Activated CD8-positive, alpha-beta memory T cell treated with anti-CD3 and anti-CD28 coated beads for 1 hour (primary cell): ENCODE measurements at places on chromosomes 16 and 17.

DNA sequence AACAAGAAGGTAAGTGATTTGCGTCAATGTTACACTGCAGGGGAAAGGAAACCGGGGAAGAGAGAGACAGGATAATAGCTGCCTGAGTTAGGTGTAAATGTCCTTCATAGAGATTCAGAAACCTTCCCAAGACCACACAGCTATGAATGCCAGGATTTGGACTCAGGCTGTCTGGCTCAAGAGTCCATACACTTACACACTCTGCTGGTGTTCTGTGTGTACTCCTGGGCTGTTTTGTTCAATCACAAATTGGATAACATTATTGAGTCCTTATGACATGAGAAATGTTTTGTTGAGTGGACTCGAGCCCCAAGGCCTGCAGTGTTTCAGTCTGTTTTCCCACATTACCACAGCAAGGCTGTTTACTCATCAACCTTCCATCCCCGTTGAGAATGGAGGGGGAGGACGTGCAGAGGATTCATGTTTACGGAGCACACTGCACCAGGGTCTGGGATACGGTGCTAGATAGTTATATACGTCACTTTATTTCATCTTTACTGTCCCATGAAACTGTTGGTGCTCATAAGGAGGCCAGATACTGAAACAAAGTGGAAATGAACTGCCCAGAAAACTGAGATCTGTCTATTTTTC, 450.8 kb downstream of the HAPSTR1 start:
- no peak for DNase-seq

DNA sequence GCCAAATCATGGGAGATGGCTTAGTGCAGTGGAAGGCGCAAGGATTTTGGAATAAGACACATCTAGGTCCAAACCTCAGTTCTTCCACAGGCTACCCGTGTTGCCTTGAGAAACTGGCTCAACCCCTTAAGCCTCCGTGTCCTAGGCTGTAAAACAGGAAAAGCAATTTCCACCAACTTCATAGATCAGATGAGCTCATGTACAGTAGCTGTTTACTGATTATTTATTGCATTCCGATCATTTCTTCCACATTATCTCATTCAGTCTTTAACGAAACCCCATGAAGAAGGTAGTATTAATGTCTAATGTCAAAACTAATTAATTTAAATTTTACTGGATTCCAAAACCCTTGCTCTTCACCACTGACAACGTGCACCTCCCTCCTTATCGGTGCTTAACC, 231.6 kb downstream of the GRIN2A start:
- no peak for DNase-seq

GRCh38 chr17:41413353-41413957, 10.9 kb downstream of the KRT37 start:
- DNase-seq = no peak

DNA sequence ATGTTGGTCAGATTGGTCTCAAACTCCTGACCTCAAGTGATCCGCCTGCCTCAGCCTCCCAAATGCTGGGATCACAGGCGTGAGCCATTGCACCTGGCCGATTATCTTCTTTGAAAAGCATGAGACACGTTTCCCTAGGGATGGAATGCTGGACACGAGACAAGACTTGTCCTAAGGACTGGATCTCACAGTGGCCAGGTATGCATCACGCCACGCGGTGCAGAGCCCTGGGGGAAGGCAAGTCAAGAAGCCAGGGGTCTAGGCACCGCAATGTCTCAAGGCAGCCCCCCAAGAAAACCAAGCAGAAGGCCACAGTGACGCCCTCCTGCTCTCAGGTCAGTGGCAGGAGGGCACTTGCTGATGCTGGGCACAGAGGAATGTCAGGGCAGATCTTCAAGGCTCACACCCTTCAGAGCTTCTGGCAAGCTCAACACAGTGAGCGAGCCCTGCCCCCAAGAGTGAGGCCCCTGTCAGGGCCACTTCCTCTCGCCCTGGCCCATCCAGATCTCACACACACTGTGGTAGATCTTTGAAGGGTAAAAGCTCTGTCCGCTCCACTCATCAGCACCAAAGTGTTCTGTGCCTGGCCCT, 134.7 kb downstream of the ZNF778 start:
- no peak for DNase-seq

GRCh38 chr17:75707079-75707571, 14.1 kb upstream of the ITGB4 start:
- no peak for DNase-seq

- DNase-seq = no peak
Measured at GRCh38 chr17:57463103-57463885, 207.0 kb downstream of the MSI2 start.

DNA sequence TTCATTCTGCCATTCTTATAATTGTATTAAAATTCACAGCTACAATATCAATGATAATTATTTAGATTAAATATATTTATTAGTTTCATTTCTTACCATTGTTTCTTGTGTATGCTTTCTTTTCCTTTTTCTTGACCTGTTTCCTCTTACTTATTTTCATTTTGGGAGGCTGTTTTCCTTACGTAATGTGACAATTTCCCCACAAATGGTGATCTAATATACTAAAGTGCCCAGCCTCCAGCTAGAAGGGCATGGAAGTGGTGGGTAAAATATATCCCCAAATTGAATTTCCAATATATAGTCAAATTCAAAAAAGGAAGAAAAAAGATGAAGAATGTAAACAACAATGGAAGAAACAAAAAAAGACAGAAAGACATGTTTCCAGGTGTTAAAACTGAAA, 1.5 kb upstream of the ABCA6 start:
- no peak for DNase-seq

DNA sequence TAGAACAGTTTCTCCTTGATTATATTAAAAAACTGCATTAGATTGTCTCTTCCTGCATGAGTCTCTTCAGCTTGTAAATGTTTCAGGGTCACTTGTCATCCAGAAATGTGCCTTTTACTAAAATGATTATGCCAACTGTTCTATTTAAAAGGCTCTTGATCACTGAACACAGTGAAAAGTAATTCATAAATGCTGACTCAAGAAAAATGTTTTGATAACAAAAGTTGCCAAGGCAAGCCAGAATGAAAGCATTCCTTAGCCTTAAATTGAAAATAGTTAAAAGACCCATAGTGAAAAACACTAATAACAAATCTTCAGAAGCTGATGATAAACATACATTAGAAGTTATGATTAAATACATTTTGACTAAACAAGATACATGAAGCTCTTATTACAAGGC, 356.0 kb upstream of the KIF2B start:
- DNase-seq = no peak

GRCh38 chr16:53358884-53359283, 75.4 kb upstream of the RBL2 start:
- no peak for DNase-seq

DNA sequence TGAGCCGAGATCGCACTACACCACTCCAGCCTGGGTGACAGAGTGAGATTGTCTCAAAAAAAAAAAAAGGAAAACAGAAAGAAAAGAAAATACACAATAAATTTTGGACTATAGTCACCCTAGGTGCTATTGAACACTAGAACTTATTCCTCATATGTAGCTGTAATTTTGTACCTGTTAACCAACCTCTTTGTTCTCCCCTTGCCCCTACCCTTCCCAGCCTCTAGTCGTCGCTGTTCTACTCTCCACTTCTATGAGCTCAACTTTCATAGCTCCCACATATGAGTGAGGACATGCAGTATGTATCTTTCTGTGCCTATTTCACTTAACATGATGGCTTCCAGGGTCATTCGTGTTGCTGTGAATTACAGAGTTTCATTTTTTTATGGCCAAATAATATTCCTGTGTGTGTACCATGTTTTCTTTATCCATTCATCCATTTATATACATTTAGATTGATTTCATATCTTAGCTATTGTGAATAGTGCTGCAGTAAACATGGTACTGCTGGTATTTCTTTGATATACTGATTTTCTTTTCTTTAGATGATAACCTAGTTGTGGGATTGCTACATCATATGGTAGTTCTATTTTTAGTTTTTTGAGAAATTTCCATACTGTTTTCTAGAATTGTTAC, 28.3 kb downstream of the VPS35L start:
- DNase-seq = no peak

GRCh38 chr16:51723036-51723724, 572.1 kb upstream of the SALL1 start:
- DNase-seq = no peak

DNA sequence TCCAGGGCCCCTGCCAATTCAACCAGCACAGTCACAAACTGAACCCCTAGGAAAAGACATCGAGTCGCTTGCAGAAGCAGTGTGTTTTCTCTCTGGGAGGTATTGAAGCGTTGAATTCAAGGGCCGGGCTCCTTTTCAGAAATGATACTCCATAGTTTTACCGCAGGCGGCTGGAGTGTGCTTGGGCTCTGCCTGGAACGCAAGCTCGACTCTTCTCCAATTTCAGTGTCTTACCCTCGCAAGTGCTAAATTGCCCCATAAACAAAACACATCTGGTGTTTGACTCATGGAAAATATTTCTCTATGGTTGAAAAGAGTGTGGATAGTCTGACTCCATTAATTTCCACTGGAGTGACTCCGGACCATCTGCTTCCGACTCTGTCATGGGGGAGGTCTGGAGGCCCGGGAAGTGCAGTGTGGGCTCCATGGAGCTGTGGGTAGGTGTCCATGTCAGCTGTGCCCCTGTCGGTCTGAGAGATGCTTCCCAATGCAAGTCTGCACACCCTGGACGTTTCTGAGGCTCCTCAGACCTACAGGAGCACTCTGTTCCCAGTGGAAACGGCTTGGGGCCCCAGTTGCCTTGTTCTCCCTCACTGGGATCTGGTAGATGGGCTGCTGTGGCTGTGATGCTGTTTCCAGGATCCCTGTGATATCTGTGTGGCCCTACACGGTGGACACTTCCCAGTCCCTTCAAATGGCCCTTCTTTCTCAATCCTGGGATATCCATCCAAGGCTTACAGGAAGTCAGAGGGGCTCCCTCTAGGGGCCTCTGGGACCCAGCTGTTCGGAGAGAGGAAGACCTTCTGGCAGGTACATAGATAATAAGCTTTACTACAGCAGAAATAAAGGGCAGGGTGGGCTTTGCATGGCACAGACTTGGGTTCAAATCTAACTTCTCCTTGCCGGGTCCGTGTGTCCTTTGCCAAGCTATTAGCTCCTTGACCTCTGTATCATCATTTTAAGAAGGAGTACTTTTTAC, 119.8 kb upstream of the CDH13 start:
- no peak for DNase-seq
